Stimulated activated CD8-positive, alpha-beta memory T cell treated with anti-CD3 and anti-CD28 coated beads, Interleukin-4, amount 100 ng/mL, for 1 hour (primary cell): ENCODE measurements at places on chromosomes 6 and 20.

DNA sequence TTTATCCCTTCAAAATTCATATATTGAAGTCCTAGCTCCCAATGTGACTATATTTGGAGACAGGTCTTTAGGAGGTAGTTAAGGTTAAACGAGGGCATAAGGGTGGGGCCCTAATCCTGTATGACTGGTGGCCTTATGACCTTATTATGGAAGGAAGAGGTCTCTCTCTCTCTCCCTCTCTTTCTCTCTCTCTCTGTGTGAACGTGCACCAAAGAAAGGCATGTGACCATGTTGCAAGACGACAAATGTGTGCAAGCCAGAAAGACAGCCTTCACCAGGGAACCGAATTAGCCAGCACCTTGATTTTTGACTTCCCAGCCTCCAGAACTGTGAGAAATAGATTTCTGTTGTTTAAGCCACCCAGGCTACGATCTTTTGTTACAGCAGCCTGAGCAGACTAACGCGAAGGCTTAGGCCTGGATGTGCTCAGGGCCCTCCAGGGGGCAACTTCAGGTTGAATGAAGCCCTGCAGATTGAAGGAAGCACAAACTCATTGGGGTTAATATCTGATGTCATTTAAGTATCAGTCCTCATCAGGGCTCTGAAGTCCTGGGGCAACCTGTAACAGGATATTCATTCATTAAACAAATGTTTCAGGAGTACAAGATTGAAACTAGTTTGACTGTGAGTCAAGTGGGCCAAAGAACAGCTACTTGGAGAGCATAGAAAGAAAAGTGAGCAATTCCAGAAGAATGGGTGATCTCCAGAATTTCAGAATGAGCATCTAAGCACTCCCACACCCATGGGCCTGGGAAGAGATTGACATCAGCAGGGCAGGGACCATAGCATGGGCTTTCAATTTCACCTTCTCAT lies 157.4 kb upstream of the TNFAIP3 start:
- DNase-seq, result no peak

GRCh38 chr6:26232940-26233648 lies 131.9 kb upstream of the BTN3A2 start:
- no peak for DNase-seq

GRCh38 chr6:105994591-105995390 lies 91.3 kb upstream of the PRDM1 start:
- no peak for DNase-seq

DNA sequence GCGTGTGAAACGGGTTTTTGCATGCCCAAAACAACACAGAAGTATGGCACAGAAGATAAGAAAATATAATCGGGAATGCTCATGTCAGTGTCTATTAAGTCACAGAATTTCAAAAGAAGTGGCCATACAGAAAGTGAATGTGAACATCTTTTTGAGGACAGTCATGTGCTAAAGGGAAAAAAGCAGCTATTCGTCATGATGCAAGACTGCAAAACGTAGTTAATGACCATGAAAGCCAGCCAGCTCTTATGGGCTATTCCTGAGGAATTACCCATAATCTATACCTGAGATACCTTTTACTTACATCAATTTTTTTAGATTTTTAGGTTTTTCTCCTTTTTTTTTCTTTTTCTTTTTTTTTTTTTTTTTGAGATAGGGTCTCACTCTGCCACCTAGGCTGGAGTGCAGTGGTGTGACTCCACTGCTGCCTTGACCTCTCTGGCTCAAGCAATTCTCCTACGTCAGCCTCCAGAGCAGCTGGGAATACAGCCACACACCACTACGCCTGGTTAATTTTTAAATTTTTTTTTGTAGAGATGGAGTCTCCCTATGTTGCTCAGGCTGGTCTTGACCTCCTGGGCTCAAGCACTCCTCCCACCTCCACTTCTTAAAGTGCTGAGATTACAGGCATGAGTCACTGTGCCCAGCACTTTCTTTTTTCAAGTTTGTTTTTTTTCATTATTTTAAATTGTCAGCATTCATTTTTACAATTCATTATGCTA lies 18.1 kb upstream of the ZBP1 start:
- no peak for DNase-seq

DNA sequence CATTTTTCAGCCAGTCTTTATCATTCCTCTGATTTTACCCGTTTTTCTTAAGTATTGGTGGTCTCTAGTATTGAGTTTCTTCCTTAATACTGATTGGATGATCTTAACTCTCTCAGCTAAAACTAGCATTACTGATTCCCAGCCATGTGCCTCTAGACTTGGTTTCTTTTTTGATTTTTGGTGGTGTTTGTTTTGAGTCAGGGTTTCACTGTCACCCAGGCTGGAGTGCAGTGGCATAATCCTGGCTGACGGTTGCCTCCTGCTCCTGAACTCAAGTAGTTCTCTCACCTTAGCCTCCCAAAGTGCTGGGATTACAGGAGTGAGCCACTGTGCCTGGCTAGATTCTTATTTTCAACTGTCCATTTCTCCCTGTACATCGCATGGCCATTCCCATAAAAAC lies 24.9 kb downstream of the DPPA5 start:
- DNase-seq, result no peak

DNA sequence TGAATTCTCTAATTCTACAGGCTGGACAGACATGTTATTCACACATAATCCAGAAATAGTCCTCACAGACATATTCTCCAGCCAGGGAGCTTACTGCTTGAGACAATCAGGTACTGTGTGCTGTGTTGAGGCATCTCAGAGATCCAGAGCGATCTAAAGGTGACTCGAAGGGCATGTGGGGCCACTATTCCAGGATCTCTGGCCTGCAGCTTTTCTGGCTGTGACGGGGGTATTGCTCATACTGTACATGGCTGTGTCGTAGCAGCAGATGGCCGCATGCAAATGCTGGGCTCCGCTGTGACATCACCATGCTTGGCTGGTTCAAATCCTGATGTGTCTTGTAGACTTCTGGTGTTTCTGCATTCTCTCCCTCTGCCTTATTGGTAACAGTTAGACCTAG lies 37.8 kb downstream of the CD109 start:
- no peak for DNase-seq

DNA sequence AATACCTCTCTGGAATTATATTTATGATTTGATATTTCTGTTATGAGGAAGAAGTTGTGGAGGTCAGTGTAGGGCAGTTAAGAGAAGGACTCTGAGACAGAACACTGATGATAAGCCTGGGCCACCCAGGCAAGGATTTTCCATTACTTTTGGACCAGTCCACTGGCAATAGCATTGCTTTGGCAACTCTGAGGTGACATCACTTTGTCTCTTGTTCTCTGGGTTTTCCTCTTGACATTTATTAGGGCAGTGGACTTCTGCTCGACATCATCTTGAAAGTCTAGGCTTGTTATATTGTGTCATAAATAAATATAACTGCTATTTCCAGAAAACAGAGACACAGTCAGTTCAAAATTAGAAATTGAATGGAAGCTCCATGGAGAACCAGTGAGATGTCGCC lies 268.0 kb downstream of the SMOC2 start:
- no peak for DNase-seq

DNA sequence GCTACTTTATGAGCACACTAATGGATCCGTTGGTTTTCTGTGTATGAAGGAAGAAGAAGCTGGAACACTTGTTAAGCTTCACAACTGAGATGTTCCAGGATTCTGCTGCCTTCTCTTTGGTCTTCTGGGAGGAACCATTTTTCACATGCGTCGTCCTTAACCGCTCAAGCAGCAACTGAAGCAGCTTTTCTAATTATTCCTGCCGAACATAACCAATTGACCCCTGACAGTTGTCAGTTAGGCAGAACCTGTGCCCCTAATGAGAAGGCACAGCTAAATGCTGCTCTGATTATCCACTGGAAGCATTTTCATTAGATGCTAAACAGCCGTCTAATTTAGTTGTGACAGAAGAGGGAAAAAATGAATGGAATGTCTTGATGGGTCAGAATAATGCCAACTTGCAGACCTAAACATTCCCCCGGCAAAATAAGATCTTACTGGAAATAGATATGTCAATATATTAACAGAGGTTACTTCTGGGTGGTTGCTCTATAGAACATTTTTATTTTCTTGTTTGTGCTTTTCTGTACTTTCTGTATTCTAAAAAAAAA lies 85.0 kb upstream of the SMLR1 start:
- DNase-seq, result no peak

DNA sequence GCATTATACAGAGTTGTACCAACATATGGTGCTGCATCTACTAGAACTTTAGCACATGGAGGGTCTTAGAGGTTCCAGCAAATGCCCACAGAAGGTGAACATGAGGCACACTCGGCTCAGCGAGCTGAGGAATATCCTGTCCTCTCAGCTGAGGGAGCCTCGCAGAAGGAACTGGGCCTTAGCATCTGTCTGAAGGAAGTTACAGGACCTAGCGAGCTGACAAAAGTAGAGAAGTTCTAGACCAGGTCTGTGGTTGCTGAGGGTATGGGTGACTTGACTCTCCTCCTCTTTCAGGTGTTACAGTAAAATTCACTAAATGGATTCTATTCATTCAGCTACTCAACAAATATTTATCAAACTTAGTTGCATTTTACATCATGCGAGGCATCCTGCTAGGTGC lies 157.2 kb downstream of the ZDHHC14 start:
- DNase-seq, result no peak

DNA sequence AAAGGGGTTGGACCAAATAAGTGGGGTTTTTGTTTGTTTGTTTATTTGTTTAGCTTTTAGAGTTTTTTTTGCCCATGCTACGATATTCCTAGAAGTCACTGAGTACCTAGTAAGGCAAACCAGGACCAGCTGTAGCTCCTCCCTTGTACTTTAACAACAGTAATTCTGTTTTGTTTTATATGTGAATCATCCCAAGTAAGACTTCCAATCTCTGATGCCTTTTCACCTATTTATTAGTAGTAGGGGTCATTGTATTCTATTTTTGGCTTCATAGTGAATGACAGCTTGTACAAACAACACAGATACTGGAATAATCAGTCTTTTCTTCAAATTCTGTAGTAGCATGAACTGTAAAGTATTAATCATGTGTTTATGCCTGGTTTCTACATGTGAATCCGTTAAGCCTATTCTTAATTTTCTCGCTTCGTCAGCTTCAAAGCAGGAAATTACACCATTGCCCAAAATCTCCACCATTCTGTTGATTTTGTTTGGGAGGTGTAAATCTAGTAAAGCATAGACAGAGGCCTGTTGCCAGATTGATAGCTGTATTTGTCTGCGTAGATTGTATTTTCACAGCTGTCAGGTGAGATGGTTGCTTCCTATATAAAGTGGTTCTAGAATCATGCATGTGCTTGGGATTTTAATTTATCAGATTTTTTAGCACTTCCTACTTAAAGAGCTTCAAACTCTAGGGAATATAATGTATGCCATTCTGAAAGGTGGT lies 151.5 kb upstream of the FLRT3 start:
- DNase-seq, result no peak

GRCh38 chr6:25085756-25086155 lies 150.0 kb upstream of the RIPOR2 start:
- DNase-seq, result no peak

DNA sequence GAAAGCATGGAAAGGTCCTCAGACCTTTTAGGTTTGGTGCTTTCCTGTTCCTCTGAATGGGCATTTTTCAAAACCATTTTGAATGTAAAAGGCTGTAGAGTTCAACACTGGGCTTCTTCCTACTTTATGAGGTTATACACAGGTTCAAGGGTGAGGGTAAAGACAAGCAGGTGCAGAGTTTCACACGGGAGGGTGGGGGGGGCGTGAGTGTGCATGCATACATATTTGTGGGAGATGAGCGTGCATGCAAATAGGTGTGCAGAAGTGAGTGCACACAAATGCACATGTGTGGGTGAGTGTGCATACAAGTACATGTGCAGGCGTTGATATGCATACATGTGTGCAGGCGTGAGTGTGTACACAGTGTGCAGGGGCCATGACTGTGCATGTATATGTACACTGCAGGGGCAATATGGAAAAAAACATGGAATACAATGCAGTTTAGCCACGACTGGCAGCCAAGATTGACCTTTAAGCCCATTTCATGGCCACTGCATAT lies 183.1 kb downstream of the GMPR start:
- DNase-seq, result no peak

- DNase-seq, result no peak
Measured at GRCh38 chr6:38136547-38136946, 317.0 kb downstream of the ZFAND3 start.

GRCh38 chr6:131231103-131231502 lies 95.8 kb downstream of the AKAP7 start:
- DNase-seq, result no peak

DNA sequence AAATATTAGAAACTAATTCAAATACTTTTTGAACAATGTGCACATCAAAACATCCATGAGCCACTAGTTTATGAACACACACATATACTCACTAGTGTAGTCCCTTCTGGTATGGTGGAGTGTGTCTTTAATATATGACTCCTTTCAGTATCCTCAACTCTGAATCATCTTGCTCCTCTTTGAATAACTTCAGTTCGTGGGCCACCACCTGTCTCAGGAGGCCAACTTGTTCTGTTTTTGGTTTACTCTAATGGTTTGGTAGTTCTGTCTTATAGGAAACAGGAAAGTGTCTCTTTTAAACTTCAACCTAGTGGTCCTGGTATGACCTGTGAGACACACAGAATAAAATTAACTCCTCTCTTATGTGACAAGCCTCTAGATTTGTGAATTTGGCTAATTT lies 55.6 kb downstream of the ZNF292 start:
- no peak for DNase-seq

GRCh38 chr6:143549221-143549948 lies 37.9 kb upstream of the FUCA2 start:
- no peak for DNase-seq

DNA sequence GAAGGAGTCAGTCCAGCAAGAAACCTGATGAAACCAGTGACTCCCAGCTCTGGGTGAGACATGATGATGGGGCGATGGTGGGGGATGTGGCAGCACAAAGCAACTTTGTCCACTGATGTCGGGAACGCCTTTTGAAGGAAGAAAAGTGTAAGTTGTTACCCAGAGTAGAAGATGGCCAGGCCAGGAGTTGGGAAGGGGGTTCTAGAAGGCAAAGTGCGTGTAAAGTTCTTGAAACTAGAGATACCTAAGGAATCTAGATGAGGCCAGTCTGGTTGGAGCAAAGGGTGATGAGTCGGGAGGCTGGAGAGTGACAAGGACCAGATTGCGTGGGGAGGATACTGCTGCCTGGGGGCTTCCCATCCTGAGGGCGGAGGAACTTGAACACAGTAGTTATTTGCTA lies 117.0 kb downstream of the PHACTR3 start:
- DNase-seq, result no peak

- no peak for DNase-seq
Measured at GRCh38 chr6:94184666-94185464, 765.5 kb upstream of the EPHA7 start.

- DNase-seq, result no peak
Measured at GRCh38 chr6:43122146-43122545, 46.0 kb downstream of the PTK7 start.

DNA sequence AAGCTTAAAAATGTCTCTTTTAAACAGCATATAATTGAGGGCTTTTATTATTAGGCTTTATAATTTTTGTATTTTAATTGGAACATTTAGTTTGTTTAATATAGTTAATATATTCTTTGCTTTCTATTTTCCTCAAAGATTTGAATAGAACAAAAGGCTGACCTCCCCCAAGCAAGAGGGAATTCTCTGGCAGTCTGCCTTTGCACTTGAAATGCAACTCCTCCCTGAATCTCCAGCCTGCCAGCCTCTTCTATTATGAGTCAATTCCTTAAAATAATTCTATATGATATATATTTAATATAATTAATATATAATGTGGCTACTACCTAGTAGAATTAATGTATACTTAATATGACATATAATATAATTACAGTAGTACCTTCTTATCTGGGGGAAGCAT lies 69.2 kb downstream of the PTPRA start:
- no peak for DNase-seq
